ENCODE measurements at places on chromosomes 13 and 19. TPM values are rescaled to one million over a fixed set of nuclear protein-coding genes. Genes with fewer than 3 reads are reported as not detected.

Gene ZNF442
- 1.4 TPM for total RNA-seq

DNA sequence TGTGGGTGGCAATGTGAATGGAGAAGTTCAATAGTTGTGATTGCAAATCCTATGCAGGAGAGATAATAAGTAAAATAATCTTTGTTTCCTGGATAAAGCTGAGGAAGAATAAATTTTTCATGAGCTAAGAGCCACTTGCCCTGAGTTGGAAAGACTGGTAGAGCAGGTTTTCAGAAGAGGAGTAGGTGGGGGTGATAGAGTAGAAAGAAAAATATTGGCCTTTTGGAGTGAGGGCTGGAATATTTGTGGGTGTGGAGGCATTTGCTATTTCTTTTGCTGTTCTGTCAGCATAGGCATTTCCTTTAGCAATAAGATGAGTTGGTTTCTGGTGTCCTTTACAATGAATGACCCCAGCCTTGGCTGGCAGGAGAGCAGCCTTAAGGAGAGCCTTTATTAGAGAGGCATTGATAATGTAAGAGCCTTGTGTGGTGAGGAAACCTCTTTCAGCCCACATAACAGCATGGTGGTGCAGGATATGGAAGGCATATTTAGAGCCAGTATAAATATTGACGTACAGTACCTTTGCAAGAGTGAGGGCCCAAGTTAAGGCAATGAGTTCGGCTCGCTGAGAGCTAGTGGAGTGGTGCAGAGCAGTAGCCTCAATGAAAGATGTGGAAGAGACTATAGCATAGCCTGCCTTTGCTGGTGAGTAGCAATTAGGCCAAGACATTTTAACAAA lies 11.6 kb upstream of the ZNF431 start:
- no peaks in the 10 kb centered on the region for H3K27me3 ChIP-seq
- no peak overlapping the region for H3K27ac ChIP-seq
- DNase-seq: no peak

Gene DLL3
- total RNA-seq: not detected

DNA sequence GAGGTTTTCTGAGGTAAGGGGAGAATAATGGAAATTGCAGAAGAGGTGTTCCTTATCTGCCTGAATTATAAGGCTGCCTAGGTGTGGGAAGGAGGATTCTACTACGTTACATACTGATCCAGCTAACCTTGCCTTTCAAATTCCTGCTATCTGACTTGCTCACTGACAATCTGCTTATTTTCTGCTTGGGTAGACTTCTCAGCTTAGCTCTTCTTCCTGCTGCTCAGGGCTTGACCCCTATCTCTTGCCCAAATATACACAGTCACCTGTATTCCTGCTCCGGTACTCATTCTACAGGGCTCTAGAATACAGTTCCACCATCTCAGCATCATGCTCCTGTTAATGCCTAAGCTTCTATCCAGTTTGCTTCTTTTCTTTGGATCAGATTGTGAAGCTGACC lies 1607.6 kb downstream of the OLFM4 start:
- no peaks in the 10 kb centered on the region for H3K36me3 ChIP-seq
- no peak overlapping the region for H3K4me3 ChIP-seq
- no peaks in the 10 kb centered on the region for H3K27me3 ChIP-seq
- H3K4me1 ChIP-seq: no peaks in the 10 kb centered on the region

Gene ZBTB32
- 0.27 TPM for total RNA-seq

- peaks cover 29% of the 10 kb centered on the region for H3K36me3 ChIP-seq
- no peak overlapping the region for H3K4me3 ChIP-seq
- H3K27me3 ChIP-seq: peaks cover 11% of the 10 kb centered on the region
- peaks cover 53% of the 10 kb centered on the region for H3K4me1 ChIP-seq
- peak; percentile 31 for DNase-seq
- H3K27ac ChIP-seq: no peak overlapping the region
These were observed 1.8 kb downstream of the PTGER1 start for GRCh38 chr19:14473073-14473977.

DNA sequence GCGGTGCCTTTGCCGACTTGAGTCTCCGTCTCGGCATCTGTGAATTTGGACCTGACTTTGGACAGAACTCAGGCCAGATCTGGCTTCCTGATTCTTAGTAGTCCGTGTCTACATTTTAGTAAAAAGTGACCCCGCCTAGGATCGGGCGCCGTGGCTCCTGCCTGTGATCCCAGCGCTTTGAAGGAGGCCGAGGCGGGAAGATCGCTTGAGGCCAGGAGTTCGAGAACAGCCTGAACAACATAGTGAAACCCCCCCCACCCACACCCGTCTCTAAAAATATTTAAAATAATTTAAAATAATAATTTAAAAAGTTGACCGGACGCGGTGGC lies 849 bp upstream of the TCF3 start:
- no peaks in the 10 kb centered on the region for H3K27me3 ChIP-seq
- peak overlapping the region; percentile 100 for H3K27ac ChIP-seq
- peaks cover 2% of the 10 kb centered on the region for H3K36me3 ChIP-seq
- no peak for DNase-seq

DNA sequence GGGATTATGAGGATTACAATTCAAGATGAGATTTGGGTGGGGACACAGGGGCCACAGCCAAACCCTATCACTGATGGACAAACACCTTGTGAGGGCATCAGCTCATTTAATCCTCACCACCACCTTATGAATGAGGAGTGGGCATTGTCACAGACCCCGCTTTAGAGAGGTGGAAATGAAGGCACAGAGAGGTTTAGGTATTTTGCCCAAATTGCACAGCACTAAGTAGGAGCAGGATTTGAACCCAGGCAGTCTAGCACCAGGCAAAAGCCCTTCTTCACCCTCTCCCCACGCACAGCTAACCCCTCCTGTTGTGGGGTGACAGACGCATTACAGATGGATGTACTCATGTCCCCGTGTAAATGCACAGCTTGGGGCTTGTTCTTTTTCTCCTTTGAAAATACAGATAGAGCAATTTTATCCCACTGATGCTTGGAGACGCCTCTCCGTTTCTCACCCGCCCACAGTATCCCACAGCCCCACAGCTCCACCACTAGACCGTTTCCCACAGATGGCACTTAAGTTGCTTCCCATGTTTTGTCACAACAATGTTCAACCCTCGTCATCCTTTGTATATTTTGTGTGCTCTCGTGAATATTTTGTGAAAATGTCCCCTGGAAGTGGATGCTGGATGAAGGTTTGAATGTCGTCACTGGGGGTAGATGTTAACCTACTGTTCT lies 48.2 kb downstream of the ANKRD10 start:
- DNase-seq: no peak
- H3K4me3 ChIP-seq: no peak overlapping the region
- peaks cover 17% of the 10 kb centered on the region for H3K27me3 ChIP-seq
- H3K36me3 ChIP-seq: no peaks in the 10 kb centered on the region
- no peak overlapping the region for H3K27ac ChIP-seq
- H3K4me1 ChIP-seq: peaks cover 14% of the 10 kb centered on the region

Gene IZUMO2
- not detected for total RNA-seq

- H3K27me3 ChIP-seq: no peaks in the 10 kb centered on the region
- no peaks in the 10 kb centered on the region for H3K36me3 ChIP-seq
- no peak overlapping the region for H3K4me3 ChIP-seq
- H3K27ac ChIP-seq: no peak overlapping the region
- DNase-seq: no peak
These were observed 103.9 kb upstream of the CACNA1A start for GRCh38 chr19:13610039-13610691.

Gene HIF3A
- total RNA-seq: not detected

Gene P2RY11
- total RNA-seq: 52.3 TPM

DNA sequence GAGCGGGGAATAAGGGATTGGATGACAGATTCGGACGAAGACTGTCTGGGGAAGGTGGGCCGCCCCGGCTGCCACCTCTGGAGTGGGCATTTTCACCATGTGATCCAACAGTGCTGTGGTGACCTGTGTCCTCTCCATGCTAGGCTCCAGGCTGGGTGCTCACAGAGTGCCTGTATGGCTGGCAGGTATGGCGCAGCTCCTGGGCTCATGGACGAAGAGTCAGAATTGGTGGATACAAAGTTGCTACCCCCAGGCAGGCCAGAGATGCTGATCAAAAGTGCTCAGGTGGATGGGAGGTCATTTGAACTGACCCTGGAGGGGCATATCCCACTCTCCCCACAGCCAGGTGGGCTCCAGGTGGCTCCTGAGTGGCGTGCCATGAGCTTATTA lies 111.3 kb upstream of the UQCRFS1 start:
- no peak for DNase-seq
- no peaks in the 10 kb centered on the region for H3K36me3 ChIP-seq
- no peaks in the 10 kb centered on the region for H3K4me1 ChIP-seq
- H3K27me3 ChIP-seq: no peaks in the 10 kb centered on the region
- H3K4me3 ChIP-seq: no peak overlapping the region
- no peak overlapping the region for H3K27ac ChIP-seq

Gene LILRA2
- total RNA-seq: 8.4 TPM

GRCh38 chr13:73578251-73578875 lies 519.6 kb downstream of the KLF5 start:
- no peaks in the 10 kb centered on the region for H3K4me1 ChIP-seq
- no peak overlapping the region for H3K27ac ChIP-seq
- H3K36me3 ChIP-seq: no peaks in the 10 kb centered on the region
- DNase-seq: no peak
- no peaks in the 10 kb centered on the region for H3K27me3 ChIP-seq

Data from natural killer cell (primary cell).